Stimulated activated CD8-positive, alpha-beta memory T cell treated with anti-CD3 and anti-CD28 coated beads, Interleukin-2, amount 100 ng/mL, for 48 hours (primary cell): ENCODE measurements at places on chromosomes 2 and 18.

- no peak for DNase-seq
Observed at GRCh38 chr2:11292464-11293255, 51.8 kb downstream of the ROCK2 start.

DNA sequence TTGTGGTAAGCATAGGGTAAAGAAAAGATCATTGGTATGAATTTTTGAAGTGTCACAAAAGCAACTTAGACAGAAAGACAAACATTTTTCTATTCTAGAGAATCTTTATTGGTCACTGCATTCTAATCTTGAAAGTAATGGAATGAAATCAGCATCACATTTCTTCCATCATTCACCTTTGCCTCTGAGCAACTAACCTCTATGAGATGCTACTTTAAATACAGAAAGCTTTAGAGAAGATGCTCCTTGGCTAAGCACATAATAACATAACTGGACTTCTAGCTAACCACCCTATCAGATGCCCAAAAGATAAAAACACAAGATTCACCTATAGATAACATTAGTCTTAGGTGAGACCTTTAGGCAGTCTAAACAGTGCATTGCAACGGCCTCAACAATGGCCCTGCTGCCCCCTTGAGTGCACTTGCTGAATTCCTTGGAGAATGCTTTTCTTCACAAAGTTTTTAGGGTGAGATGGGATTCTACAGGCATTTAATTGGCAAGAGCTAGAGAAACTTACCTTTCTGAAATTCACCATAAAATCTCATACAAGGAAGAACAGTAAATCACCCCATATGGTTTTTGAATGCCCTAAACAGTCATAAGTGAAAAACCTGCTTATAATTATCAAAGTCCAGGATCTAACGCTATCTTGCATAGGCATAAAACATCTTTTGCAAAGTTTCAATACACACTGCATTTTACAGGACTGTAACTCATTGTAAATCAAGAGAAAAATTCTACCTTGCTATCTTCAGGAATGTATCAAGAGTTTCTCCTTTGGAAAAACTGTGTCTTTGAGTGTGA is 791.3 kb upstream of the CHAC2 start:
- no peak for DNase-seq

GRCh38 chr2:164742738-164743317 is 98.8 kb downstream of the COBLL1 start:
- DNase-seq, result no peak

DNA sequence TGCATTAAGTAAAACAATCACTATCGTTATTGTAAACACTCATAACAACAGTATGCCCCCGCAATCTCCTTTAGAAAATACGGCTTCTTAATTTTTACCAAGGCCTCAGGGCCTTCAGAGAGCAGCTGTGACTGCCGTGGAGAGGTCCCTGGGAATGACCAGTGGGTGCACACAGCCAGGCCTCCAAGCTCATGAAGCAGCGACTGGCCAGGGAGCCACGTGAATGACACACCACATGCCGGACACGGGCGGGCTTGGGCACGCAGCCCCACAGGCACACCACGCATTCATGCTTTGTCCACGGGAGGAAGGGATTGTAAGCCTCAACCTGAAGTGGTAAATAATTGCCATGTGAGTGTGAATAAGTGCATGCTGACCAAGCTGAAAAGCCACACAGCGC is 121.0 kb downstream of the EIPR1 start:
- DNase-seq, result no peak

GRCh38 chr18:8735274-8735673 is 29.9 kb downstream of the MTCL1 start:
- DNase-seq, result no peak

GRCh38 chr2:66437691-66438497 is 3.0 kb downstream of the MEIS1 start:
- no peak for DNase-seq

DNA sequence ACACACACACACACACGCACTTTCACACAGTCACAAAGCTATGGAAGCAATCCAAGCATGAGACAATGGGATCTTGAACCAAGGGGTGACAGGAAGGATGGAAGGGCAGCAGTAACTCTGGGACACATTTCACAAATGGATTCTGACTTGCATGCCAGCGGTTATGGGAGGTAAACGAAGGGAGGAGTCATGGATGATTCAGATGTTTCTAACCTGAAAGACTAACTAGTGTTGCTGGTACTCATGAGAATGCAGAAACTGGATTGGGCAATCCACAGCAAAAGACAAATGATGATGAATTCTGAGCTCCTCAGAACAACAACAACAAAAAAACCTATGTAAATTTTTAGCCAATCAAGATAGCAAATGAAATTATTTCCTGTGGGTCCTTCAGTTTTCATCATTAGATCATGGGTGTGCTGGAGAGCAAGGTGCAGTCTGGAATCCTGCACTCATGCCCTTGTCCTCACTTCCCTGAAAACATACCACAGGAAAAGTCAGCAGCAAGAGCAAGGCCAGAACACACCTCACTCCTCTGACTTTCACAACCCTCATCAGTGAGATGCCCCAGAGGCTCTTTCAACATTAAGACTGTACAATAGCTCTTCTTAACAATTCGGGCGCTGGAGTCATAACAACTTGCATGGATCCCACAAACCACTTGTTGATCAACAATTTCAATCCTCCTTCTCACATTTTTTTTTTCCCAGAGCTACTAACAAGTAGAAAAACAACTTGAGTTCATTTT is 32.6 kb downstream of the ABCA12 start:
- no peak for DNase-seq

GRCh38 chr18:69399253-69399652 is 1.4 kb upstream of the DOK6 start:
- DNase-seq, result no peak

GRCh38 chr2:100365434-100365833 is 43.1 kb upstream of the LONRF2 start:
- no peak for DNase-seq

DNA sequence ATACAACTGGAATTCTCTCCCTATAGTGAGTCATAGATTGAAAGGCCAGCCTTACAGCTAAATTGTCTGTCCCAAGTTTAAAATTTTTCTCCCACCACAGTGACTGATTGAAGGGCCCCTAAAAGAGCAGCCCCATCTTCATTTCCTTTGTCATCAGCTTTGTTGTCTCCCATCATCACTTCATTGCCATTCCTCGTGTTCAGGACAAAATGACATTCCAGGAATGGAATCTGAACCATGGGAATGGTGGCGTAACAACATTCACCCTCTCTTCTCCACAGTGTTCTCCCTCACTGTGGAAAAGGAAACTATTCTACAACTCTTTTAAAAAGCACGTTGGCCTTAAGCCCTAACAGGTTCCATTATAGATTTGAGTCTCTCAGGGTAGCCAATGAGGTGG is 52.1 kb downstream of the PSTPIP2 start:
- no peak for DNase-seq

DNA sequence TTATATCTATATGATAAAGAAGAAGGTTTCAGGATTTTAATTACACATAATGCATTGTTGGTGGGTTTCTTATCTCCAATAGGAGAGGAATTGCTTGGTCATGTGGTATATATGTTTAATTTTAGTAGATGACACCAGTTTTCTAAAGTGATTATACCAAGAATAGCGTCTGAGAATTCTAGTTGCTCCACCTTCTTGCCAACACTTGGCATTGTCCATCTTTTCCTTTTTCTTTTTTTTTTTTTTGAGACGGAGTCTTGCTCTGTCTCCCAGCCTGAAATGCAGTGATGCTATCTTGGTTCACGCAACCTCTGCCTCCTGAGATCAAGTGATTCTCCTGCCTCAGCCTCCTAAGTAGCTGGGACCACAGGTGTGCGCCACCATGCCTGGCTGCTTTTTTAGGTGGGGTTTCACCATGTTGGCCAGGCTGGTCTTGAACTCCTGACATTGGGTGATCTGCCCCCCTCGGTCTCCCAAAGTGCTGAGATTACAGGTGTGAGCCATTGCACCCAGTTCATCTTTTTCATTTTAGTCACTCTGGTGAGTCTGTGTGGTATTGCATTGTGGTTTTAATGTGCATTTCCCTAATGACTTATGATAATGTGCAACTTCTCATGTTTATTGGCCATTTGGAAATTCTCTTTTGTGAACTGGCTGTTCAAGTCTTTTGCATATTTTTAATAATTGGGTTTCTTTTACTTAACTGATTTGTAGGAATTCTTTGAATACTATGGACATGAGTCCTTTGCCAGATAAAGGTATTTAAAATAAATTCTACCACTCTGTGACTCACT is 37.3 kb upstream of the ZNF512 start:
- DNase-seq, result no peak

- DNase-seq, result no peak
Observed at GRCh38 chr2:191836853-191837769, 9.8 kb downstream of the CAVIN2 start.

DNA sequence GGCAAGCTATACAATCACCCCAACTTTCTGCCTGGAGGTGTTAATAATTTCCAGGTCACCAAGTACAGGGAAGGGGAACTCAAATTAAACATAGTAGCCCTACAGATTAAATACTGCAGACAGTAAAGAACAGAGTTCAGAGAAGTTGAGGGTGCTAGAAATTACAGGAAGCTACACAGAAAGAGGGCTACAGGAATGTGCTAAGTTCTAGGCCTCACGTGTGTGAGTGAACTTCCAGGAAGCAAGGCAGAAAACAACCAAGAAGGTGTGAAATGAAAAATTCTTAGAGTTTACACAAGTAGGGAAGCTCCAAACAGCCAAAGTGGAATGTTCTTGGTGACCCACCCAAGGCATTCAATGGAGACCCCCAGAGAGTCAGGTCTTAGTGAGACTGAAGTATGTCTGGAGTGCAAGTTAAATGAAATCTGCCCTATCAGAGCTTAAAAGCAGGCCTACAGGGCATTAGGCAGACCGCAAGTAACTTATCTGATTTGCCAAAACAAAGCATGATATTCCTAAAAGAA is 58.1 kb upstream of the RNU4ATAC start:
- no peak for DNase-seq

DNA sequence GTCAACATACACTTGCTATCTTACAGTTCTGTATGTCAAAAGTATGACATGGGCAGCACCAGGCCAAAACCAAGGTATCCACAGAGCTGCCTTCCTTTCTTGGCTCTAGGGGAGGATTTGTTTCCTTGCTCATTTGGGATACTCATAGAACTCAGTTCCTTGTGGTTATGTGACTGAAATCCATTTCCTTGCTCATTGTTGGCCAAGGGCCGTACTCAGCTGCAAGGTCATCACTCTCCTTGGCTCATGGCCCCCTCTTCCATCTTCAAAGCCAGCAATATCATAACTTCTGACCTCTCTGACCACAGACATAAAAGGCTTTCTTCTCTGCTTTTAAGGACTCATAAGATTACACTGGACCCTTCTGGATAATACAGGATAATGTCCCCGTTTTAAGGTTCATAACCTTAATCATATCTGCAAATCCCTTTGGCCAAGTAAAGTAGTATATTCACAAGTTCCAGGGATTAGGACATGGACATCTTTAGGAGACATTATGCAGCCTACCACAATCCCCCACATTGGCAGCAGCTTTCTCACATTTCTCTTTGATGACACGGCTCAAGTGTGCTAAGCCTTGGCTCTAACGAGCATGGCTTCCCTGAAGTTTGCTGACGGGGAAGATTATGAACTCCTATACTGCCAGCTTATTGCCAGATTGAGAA is 20.9 kb downstream of the TMEM237 start:
- DNase-seq, result no peak

GRCh38 chr2:119190321-119191111 is 32.0 kb upstream of the C1QL2 start:
- DNase-seq, result no peak

DNA sequence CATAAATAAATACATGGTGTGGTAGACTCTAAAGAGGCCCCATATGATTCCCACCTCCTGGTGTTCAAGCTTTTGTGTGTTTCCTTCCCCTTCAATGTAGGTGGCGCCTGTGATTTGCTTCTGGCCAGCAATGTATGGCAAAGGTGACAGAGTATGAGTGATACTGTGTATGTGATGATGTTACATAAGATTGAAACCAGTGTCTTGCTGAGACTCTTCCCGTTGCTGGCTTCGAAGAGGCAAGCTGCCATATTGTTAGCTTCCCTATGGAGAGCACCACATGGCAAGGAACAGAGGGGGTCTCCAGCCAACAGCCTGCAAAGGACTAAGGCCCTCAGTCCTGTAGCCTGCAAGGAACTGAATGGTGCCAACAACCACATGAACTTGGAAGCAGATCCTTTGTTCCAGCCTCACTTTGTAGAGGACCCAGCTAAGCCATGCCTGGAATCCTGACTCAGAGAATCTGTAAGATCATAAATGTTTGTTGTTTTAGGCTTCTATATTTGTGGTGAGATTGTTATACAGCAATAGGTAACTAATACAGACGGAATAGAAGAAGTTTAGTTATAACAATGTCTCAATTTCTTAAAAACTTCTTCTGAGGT is 1.7 kb upstream of the SMAD4 start:
- DNase-seq, result no peak

- no peak for DNase-seq
Observed at GRCh38 chr2:118686346-118686745, 161.1 kb downstream of the EN1 start.

GRCh38 chr18:65988386-65988785 is 237.6 kb downstream of the CDH7 start:
- DNase-seq, result no peak

DNA sequence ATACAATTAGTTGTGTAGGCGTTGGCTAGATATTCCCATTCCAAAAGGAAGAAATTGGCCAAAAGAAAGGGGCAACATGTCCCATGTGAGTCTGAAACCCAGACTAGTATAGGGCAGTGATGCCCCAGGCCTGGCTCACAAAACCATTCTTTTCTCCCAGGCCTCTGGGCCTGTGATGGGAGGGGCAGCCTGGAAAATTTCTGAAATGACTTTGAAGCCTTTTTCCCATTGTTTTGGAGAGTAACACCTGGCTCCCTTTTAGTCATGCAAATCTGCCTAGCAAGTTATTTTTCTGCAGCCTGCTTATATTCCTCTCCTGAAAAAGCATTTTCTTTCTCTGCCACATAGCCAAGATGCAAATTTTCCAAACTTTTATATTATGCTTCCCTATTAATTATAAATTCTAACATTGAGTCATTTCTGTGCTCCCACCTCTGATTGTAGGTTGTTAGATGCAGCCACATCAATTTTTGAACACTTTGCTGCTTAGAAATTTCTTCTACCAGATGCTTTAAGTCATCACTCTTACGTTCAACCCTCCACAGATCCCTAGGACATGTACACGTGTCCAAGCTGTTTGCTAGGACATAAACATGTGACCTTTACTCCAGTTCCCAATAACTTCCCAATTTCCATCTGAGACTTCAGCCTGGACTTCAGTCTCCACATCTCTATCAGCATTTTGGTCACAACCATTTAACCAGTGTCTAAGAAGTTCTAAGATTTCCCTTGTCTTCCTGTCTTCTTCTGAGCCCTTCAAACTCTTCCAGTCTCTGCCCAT is 76.1 kb upstream of the MC4R start:
- no peak for DNase-seq

DNA sequence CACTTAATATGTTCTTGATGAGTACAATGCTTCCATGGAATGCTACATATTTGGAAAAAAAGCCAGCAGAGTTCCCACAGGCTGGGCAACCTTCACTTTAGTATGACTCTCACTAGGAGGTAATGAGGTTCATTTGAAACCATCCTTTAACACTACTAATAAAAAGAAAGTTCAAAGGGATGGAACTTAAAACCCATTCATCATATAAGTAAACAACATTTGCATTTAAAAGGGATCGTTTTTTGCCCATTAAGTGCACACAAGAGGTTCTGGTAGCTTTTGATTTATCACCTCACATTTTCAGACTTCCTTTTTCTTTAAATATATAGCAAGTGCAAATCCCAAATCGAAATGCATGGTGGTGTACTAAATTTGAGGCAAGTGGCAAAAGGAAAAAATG is 270.8 kb upstream of the DCC start:
- DNase-seq, result no peak
